ENCODE measurements at places on chromosomes 7 and 10. TPM values are rescaled to one million over a fixed set of nuclear protein-coding genes. Genes with fewer than 3 reads are reported as not detected.

HOXA7 gene
- 4.7 TPM for total RNA-seq

- DNase-seq = no peak
These were observed 18.2 kb downstream of the TMEM176B start for GRCh38 chr7:150781961-150782360.

RASA4 gene
- total RNA-seq = 354 TPM

- no peak for DNase-seq
These were observed 24.2 kb downstream of the NCOA4 start for GRCh38 chr10:46006219-46006618.

GRCh38 chr10:11594589-11595394 is 16.7 kb downstream of the USP6NL start:
- no peak for DNase-seq

GRCh38 chr10:115844591-115844990 is 428.4 kb downstream of the GFRA1 start:
- no peak for DNase-seq

DNA sequence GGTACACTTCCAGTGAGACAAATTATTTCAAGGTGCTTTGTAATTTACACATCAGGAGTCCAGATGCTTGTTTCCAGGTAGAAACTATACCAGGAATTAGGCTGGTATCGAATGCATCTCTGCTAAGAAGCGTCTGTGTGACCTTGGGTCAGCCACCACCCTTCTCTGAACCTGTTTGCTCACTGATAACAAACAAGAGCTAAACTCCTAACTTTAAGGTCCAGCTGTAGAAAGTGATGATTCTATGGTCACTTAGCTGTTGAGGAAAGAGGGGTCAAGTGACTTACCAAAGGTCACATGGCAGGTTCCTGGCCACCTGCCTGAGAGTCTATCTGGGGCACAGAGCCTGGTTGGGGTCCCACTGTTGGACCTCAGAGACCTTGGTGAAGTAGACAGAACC is 95.4 kb downstream of the HIF1AN start:
- no peak for DNase-seq

Data from aorta (tissue), 5 donors.